ENCODE measurements at places on chromosomes 5 and 9.

- no peak for DNase-seq
These were observed 763.7 kb upstream of the GRAMD2B start for GRCh38 chr5:125659316-125660023.

GRCh38 chr9:102855641-102856040 is 139.5 kb upstream of the CYLC2 start:
- DNase-seq = no peak

DNA sequence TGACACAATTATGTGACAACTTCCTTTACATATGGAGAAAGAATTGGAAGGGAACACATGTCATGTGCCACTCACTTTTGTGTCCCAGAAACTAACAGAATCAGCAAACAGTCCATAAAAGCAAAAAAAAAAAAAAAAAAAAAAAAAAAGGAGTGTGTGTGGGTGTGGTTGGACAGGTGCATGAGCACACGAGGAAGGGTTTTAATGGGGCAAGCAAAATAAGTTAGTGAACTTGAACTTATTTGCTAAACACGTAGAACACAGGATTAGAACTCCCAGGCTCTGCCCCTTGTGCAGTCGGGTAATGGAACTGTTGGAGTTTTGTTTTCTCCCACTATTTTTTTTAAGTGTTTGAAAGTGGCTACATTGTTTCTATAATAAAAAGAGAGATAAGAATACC is 74.8 kb upstream of the PJA2 start:
- DNase-seq = no peak

DNA sequence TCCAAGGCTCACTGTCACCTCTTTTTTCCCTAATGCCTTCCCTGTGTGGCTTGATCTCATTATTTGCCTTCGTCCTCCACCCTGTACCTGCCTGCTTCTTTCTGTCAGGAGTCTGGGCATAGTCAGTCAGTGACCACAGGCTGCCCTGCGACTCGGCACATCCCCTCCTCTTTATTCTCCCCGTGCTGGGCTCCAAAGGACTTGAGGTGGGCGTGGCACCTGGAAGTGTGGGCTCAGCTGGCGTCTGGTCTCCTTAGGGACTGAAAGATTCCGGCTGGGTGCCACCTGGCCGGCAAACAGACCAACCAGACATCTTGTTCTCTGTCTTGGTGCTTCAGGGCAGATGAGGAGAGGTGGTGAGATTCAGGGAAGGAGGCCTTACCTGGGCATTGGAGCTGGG is 29.6 kb upstream of the PRDM12 start:
- no peak for DNase-seq

GRCh38 chr9:107466826-107467225 is 22.7 kb downstream of the KLF4 start:
- DNase-seq = no peak

- DNase-seq = no peak
These were observed 22.1 kb downstream of the ADRB2 start for GRCh38 chr5:148848393-148849031.

DNA sequence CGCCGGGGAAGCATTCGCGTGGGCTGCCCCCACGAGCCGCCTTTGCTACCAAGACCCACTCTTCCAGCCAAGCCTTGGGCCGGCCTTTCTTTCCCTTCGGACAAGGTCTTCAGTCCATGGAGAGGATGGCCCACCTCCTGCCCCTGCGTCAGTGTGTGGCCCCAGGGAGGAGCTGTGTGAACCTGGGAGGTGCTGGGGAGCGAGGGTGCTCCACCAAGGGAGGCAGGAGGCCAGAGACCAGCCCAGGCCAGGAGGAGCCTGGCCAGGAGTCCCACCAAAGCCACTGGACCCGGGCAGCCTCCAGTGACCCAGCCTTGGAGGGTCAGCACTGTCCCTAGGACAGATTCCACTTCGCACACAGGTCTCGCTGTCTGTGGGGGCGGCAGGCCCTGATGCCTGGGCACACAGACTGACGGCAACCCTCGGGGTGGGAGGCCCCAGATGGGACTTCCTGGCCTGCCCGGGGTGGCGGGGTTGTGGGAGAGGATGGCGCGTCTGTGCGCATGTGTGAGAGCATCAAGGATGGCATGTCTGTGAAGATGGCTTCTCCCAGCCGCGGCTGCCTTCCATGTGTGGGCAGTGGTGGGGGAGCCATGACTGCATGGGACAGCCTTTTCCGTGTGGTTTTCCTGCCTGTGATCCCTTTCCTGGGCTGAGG is 113.3 kb upstream of the LPCAT1 start:
- DNase-seq = no peak

DNA sequence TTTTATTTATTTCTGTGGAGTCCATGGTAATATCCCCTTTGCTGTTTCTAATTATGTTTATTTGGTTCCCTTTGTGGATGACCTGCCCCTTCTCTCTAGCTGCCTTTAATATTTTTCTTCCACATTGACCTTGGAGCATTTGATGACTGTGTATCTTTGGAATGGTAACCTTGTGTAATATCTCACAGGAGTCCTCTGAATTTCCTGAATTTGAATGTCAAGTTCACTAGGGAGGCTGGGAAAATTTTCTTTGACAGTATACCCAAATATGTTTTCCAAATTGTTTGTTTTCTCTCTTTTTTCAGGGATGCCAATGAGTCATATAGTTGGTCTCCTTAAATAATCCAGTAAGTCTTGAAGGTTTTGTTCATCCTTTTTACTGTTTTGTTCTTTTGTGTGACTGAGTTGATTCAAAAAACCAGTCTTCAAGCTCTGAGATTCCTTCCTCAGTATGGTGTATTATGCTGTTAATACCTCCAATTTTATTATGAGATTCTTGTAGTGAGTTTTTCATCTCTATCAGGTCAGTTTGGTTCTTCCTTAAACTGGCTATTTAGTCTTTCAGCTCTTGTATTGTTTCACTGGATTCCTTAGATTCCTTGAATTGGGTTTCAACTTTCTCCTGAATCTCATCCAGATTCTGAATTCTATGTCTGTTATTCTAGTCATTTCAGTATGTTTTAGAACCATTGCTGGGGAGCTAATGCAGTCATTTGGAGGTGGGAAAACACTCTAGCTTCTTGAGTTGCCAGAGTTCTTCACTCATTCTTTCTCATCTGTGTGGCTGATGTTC is 349.0 kb upstream of the TARS1 start:
- no peak for DNase-seq

- DNase-seq = no peak
These were observed 111.8 kb downstream of the TTLL11 start for GRCh38 chr9:121981118-121981883.

- DNase-seq = no peak
These were observed 35.4 kb upstream of the ACO1 start for GRCh38 chr9:32349013-32349412.

DNA sequence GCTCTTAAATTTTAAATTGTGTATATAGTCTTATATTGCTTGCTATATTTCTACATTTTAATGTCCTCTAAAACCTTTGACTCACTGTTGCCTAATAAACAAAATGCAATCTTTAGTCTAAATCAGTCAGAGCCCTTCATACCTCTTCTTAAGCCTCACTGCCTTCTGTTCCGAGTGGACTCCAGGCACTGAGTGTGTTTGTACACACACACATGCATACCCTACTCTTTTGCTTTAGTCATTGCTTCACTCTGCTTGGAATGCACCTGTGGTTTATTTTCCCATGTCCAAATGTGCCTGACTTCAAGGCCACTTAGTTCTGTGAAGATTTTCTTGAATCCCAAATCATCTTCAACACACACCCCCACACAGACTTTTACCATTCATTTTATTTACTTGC is 60.9 kb downstream of the SLC12A2 start:
- DNase-seq = no peak

GRCh38 chr5:114361724-114362196 is at the start of gene KCNN2:
Gene KCNN2, plus strand, starts transcription at chr5:114362070. Its CDS starts 70 bp downstream, at chr5:114362140.
- no peak for DNase-seq

- DNase-seq = no peak
These were observed 72.3 kb downstream of the SLCO4C1 start for GRCh38 chr5:102223542-102224477.

- no peak for DNase-seq
These were observed 12.5 kb upstream of the CTSL start for GRCh38 chr9:87713278-87713987.

DNA sequence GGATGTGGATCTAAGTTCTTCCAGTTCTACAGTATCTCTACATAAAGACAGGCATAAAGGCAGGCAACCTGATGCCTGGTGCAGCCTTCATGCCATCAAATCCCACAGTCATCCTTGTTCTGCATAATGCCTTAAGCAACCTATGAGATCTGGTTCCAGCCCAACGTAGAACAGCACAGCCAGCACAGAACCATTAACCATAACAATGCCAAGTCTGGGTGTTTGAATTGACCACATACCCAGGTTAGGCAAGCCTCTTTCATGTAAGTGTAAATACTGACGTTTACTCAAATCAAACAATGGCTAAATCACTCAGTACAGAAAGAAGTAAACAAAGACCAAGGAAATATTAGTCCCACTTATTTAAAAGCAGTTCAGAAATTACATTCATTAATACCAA is 195.0 kb downstream of the ADAMTSL1 start:
- no peak for DNase-seq

GRCh38 chr9:10204276-10204675 is 408.5 kb downstream of the PTPRD start:
- DNase-seq = no peak

- no peak for DNase-seq
These were observed 526.4 kb downstream of the NR2F1-AS1 start for GRCh38 chr5:93054424-93055163.

DNA sequence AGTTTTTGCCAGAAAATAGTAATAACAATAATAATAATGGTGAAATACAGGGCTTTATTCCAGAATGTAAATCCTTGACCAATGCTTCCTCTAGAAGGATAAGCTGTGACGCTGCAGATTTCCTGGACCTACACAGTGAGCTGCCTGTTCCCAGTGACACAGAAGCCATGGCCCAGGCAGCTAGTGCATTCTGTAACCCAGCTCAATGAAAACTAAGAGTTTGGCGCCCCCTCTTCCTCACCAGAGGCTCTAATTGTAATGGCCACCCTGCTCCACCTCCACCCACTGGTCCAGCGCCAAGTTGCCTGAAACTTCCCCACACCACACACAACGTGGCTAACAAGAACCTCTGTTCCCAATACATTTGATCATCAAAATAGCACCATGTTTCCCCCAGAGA is 248.1 kb downstream of the CETN3 start:
- peak; percentile 9 for DNase-seq

DNA sequence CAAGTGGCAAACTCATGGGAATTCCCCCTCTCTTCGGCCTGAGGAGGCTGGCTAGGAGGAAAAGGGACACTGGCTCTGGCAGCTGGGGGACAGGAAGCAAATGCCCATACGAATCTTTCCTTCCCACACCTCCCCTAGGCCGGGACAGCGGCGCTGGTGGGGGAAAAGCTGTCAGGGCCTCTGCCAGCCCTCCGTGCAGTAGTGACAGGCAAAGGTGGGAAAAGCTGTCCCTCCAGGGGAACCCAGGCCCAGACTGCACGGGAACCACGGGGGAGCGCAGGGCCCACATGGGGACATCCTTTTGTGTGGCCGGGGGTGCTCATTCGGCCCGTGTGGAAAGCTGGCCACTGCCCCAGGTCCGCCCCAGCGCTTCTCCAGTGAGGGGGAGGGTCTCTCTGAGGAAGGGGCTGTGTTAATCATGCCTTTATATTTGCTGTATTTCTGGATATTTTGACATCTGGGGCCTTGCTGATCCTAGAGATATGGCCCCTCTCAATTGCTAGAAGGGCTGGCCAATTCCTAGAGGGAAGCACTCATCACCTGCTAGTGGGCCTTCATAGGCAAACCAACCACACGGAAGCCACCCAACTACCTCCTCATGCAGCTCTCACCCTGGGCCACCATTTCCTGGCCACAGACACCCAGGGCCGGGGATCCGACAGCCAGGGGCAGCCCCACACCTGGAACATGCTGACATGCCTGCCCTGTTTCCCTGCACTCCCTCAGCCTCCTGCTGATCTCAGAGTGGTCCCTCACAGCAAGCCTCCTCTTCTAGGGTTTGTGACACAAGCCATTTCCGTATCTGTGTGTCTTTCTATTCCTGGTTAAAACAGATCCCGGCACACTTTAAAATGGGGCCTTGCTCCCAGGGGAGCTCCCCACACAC is 138.8 kb downstream of the ROR2 start:
- DNase-seq = no peak

DNA sequence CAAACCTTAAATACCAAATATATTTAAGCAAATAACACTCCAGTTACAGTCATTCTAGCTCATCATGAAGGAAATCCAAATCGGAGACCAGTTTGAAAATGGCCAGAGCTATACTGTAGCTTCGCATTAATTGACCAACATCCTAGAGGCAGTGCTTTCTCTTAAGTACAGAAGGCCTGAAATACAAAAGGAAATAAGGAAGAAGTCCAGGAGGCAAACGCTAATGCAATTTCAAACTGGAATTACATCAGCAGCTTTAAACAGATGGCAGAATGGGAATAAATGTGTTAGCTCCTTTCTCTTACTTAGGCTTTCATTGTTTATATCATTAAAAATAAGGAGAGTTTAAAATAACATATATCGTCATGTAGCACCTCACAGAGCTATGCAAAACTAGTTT is 197.0 kb downstream of the SEC61B start:
- no peak for DNase-seq

- no peak for DNase-seq
These were observed 2.7 kb upstream of the DCP2 start for GRCh38 chr5:112973904-112974303.

DNA sequence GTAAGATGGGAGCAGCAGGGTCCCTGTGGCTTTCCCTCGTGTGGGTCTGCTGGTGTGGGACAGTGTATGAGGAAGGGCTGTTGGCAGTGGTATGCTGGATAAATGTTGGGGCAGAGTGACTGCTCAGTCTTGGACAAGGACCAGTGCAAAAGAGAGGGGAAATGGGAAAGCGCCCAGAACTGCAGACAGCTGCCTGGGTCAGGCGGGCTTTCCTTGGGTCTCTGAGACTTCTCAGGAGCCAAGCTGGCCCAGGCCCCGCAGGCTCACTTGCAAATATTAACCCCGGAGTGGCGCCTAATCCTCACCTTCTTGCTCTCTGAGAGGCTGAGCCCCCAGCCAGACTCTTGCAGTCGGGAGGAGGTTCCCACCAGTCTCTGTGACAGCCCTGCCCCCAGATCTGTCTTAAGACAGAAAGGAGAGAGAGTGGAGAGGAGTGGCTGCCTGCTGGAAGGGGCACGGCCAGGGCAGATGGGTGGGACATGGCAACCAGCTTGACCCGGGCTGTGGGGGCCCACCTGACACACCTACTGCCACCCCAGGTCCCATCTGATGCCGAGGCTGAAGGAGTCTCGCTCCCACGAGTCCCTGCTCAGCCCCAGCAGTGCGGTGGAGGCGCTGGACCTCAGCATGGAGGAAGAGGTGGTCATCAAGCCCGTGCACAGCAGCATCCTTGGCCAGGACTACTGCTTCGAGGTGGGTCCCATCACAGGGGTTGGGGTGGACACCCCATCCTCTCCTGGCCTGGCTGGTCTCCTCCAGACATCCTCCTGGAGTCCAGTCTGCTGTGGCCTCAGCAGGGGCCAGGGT is 105.2 kb downstream of the DAB2IP start:
- DNase-seq = no peak

DNA sequence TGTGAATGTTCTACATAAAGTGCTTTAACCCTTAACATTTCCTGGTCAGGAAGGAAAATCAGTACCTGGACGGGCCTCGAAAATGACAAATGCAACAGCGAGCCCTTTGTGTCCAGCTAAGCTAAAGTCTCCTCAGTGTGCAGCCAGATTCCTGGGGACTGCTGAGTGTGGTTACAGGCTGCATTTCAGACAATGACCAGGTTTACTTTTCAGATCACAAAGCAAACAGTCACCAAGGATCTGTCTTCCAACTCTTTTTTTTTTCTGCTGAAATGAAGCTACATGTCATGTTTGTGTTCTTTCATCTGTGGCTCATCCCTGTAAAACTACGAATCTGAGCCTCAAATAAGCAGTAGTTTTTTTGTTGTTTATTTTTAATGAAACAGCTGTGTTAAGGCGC is 20.8 kb downstream of the SLC46A2 start:
- no peak for DNase-seq

Measured in GM19239 (cell line).